Foreskin keratinocyte (primary cell): ENCODE measurements at places on chromosomes 13 and 19. TPM values are rescaled to one million over a fixed set of nuclear protein-coding genes. Genes with fewer than 3 reads are reported as not detected.

ZNF709 gene
- 1.4 TPM in 2 replicates for total RNA-seq

S1PR5 gene
- total RNA-seq: 12.3 and 12.4 TPM in 2 replicates

- DNase-seq: no peak
These were observed 36.4 kb downstream of the ANKRD27 start for GRCh38 chr19:32638625-32639024.

DNA sequence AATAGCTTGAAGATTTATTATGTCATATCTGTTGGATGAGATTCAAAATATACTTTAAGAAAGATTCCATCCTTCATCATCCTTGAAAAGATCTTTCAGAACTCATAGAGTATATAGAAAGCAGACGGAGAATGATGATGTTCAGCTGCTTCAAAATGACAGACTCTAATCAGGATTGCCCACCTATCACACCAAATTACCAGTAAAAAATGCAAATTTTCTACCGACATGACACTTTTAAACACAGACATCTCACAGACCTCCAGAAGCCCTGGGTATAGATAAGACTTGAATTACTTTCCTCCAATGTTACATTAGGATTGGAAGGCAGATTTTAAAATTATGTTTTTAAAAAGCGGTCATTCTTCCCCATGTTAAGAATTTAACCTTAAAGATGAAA is 235.5 kb downstream of the GPC6 start:
- no peak for DNase-seq

GRCh38 chr13:77749344-77749880 is 51.9 kb downstream of the SLAIN1 start:
- no peak for DNase-seq

DNA sequence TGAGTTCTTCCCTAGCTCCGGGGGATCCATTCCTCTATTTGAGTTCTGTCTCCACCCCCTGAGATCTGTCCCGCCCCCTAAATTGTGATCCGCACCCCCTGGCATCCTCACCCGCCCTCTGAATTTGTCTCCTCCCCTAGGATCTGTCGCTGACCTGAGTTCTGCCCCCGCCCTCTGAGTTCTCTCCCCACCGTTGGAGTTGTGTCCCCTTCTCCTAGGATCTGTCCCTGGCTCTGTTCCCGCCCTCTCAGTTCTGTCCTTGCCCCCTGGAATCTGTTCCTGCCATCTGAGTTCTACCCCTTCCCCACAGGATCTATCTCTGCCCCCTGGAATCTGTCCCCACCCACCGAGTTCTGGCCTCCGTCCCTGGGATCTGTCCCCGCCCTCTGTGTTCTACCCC is 1.0 kb upstream of the SLC17A7 start:
- no peak for DNase-seq

GRCh38 chr19:6099033-6099432 is 11.3 kb downstream of the RFX2 start:
- no peak for DNase-seq

DNA sequence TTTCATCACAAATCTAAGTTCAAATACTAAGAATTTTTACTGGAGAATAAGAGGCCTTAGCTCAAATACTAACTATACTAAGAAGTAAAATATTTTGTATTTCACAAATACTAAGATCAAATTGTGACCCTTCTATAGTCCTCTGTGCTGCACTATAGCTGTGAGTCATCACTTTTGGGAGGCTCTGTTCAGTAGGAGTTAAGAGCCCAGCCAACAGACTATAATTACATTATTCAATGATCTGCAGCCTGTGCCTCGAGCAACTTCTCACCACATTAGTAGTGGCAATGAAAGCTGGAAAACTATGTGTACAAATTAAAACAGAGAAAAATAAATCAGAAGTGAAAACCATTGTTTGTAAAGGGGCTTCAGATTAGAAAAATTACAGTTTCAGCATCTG is 147.3 kb upstream of the GPC6 start:
- no peak for DNase-seq

- no peak for DNase-seq
These were observed 1.9 kb downstream of the NHLRC3 start for GRCh38 chr13:39040206-39040605.
